ENCODE measurements at places on chromosomes 7 and 10.

- DNase-seq: no peak
Measured at GRCh38 chr10:25818751-25819150, 115.3 kb upstream of the MYO3A start.

GRCh38 chr10:3199488-3199887 lies 26.9 kb upstream of the PITRM1 start:
- no peak for DNase-seq

DNA sequence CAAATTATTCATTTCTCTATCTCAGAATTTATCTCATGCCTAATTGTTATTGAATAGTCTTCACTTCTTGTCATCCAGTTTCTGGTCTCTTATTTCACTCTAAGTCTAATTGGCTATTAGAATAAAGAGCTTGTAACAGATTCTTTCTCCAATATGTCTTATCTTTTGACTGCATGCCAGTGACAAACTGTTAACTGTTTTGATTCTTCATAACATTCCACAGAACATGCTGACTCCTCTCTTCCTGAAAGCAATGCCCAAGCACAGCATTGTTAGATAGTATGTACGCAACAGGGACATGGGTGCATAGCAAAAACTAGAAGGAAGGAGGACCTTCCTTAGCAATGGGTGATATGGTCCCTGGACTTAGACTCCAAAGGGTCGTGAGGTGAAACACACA lies 65.4 kb downstream of the TRUB1 start:
- no peak for DNase-seq

DNA sequence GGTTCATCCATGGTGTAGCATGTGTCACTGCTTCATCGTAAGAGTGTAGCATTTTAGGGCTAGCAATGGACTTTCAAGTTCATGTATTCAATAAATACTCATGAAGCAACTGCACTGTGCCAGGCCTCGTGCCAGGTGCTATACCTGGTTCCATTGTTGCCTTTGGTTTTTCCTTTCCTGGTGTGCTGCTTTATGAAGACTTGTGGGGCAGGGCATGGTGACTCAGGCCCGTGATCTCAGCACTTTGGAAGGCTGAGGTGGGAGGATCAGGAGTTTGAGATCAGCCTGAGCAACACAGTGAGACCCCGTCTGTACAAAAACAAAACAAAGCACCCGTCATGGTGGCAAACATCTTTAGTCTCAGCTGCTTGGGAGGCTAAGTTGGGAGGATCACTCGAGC lies 2.2 kb upstream of the CPA4 start:
- no peak for DNase-seq

DNA sequence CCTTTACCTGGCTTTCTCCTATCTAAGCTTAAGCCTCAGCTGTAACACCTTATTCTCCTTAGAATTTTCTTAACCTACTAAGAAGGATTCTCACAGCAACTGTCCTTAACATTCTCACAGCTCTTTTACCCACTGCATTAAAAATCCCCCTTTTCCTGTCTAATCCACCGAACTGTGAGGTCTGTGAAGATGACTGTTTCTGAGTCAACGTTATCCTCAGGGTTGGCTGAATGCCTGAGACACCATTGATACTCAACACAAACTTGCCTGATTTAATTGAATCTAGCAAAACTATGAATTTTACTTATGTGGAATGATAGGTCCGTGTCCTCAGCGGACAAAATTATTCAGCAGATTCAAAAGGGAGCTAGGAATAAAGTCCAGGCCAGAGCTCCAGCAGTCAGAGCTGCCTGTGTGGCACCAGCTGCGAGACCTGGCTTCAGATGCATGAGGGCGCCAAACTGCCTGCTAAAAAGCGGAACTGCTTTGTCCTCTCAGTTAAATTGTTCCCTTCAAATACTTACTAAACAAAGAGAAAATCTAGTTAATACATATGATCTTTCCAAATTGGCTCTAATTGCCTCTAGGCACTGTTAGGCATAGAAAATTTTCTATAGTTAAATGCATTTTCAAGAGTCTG lies 33.4 kb upstream of the VWDE start:
- no peak for DNase-seq

All from T-helper 2 cell (primary cell).